A549 treated with GW870086 at 1 μM for 4 hours (cell line): ENCODE measurements at places on chromosomes 3 and 15. TPM values are rescaled to one million over a fixed set of nuclear protein-coding genes. Genes with fewer than 3 reads are reported as not detected.

CCR3 gene
- total RNA-seq: not detected in 5 replicates

PPM1L gene
- 0.34 to 0.68 TPM (median 0.57 TPM) in 5 replicates for total RNA-seq

SLC22A13 gene
- total RNA-seq: 0.07 to 0.10 TPM in 2 of 5 replicates, not detected in the others

BTBD1 gene
- 43.5 to 63.4 TPM (median 57.0 TPM) in 5 replicates for total RNA-seq

A4GNT gene
- total RNA-seq: not detected in 5 replicates

GOLGA8R gene
- 0.15 to 0.30 TPM (median 0.17 TPM) in 5 replicates for total RNA-seq

LNP1 gene
- total RNA-seq: 0.66 to 1.3 TPM (median 0.89 TPM) in 5 replicates

LMAN1L gene
- not detected in 5 replicates for total RNA-seq
